ENCODE measurements at places on chromosomes 2 and 18.

GRCh38 chr2:205427112-205427511 is 255.2 kb upstream of the NRP2 start:
- no peak for DNase-seq

DNA sequence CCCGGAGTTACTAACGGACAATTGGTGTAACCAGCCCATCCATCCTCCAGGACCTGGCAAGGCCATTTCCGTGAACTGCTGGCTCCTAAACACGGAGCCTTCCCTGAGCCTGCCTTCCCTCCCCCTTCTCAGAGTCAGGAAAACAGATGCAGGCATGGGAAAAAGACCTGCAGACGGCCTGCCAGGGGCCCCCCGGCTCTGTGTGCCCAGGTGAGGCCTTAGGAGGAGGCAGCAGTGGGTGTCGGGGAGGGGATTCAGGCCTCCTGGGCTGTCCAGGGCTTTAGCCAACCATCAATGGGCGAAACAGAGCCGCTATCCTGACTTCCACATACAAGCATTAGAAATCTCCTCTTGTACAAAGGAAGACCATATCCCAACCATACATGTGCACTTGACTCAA is 68.3 kb upstream of the BOD1L2 start:
- no peak for DNase-seq

DNA sequence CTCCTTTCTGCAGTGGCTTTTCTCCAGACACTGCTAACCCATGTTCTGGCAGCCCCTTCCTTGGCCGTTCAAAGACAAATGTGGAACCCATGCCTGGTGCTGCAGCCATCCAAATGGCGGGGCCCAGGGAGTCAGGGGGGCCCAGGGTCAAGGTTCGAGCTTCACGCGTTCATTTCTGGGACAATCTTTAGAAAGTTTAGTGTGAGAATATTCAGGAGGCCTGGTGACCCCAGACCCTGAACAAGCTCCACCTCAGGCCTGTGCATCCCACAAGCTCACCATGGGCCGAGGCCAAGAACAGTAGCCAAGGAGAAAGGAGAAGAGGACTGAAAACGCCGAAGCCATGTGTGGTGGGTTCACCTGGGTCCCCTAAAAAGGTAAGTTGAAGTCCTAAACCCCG is 54.4 kb downstream of the ANKMY1 start:
- no peak for DNase-seq

DNA sequence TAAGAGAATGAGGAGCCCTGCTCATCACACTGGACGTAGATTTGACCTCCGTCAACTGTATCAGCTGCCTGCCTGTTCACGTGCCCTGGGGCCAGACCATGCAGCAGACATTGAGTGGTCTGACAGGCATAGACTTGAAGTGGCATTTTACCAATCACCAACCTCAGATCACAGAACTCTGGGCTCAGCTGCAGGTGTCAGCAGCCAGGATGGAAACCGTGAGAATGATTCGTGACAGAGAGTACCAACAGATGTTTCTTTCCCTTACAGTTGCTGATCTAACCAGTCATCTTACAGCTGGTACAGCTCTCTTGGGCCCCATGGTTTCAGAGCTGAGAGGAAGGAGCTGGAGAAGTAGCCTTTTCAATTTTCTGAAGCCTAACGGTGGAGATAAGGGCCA is 148.9 kb downstream of the EN1 start:
- DNase-seq = no peak

DNA sequence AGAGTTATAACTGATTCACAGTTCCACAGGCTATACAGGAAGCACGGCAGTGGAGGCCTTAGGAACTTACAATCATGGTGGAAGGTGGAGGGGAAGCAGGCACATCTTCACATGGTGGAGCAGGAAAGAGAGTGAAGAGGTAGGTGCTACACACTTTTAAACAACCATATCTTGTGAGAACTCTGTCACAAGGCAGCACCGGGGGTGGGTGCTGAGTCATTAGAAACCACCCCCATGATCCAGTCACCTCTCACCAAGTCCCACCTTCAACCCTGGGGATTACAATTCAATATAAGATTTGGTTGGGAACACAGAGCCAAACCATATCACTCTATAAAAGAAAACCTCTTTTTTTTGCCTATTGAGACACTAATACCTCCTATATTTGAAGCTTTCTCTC is 1108.5 kb upstream of the CDH2 start:
- DNase-seq = no peak

DNA sequence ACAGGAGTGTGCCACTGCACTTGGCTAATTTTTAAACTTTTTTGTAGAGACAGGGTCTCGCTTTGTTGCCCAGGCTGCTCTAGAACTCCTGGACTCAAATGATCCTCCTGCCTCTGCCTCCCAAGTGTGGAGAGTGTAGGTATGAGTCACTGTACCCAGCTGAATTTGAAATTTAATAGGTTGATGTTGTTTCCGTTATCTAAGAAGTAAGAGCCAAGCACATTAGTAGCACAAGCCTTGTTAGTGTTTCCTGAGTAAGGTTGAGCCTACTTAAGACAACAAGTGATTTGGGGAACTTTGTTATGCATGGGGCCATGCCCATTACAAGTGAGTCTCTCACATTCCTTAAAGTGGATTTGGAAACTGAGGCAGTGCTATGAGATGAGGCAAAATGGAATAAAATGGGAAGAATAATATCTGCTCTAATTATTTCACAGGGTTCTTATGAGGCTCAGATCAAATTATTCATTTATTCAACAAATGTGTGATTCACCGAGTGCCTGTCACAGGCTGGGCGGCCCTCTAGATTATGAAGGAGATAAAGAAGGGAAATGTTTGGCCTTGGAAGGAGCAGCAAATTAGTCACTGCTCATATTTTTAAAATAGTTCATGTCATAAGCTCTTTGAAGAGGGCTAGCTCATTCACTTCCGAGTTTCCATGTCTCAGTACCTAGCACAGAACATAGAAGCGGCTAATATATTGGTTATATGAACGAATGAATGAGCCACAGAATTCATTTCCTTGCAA is 217.2 kb downstream of the LDLRAD4 start:
- DNase-seq = no peak

GRCh38 chr18:41096504-41096903 is 858.5 kb upstream of the PIK3C3 start:
- DNase-seq = no peak

GRCh38 chr18:57175532-57175931 is 28.6 kb downstream of the BOD1L2 start:
- no peak for DNase-seq

- no peak for DNase-seq
Measured at GRCh38 chr2:206647985-206648384, 5.7 kb downstream of the FAM237A start.

- no peak for DNase-seq
Measured at GRCh38 chr2:186575302-186575701, 14.6 kb upstream of the ITGAV start.

- DNase-seq = no peak
Measured at GRCh38 chr2:10258726-10259125, 44.0 kb upstream of the HPCAL1 start.

GRCh38 chr18:14943486-14943885 is 195.5 kb downstream of the ANKRD30B start:
- DNase-seq = no peak

- no peak for DNase-seq
Measured at GRCh38 chr2:221255862-221256261, 316.2 kb downstream of the EPHA4 start.

- no peak for DNase-seq
Measured at GRCh38 chr2:19299032-19299431, 59.4 kb downstream of the OSR1 start.

GRCh38 chr2:46010925-46011490 is 286.2 kb upstream of the EPAS1 start:
- DNase-seq = no peak

DNA sequence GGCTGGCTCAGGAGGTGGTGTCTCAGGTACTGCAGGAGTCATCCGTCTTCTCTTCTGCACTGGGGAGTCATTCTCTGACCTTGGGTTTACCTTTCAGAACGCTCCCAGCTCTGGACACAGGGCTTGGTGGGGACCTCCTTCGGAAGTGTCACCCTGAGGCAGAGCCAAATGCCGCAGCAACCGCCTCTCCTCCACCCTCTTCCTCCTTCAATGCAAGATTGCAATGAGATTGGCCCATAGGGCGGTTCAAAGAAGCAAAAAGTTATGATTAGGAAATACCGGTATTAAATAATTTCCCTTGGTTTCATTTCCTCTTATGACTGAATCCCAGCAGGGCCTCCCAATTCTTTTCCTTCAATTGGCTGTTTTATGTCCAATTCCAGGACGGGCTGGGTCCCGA is 178.8 kb downstream of the ACKR3 start:
- DNase-seq = no peak

GRCh38 chr2:810397-810796 is 133.2 kb upstream of the TMEM18 start:
- no peak for DNase-seq

- no peak for DNase-seq
Measured at GRCh38 chr2:152858594-152859265, 140.3 kb downstream of the ARL6IP6 start.

DNA sequence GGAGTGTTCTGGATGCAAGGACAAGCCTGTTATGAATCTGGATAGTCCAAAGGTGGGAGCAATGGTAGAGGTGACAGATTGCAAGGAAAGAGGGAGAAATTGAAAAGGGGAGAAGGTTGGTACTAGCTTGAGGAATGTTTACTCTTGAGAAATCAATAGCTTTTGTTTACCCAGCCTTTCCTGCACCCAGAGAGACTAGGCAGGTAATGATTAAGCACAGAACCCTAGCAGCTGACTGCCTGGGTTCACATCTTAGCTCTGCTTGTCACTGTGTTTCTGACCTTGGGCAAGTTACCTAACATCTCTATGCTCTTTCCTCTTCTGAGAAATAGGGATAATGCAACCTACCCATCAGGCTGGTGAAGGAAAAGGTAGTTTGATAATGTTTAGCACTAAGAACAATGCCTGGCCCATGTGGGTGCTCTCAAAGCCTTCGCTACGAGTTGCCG is 178.6 kb downstream of the MGAT5 start:
- no peak for DNase-seq

GRCh38 chr18:4605212-4605611 is 150.1 kb upstream of the DLGAP1 start:
- no peak for DNase-seq

DNA sequence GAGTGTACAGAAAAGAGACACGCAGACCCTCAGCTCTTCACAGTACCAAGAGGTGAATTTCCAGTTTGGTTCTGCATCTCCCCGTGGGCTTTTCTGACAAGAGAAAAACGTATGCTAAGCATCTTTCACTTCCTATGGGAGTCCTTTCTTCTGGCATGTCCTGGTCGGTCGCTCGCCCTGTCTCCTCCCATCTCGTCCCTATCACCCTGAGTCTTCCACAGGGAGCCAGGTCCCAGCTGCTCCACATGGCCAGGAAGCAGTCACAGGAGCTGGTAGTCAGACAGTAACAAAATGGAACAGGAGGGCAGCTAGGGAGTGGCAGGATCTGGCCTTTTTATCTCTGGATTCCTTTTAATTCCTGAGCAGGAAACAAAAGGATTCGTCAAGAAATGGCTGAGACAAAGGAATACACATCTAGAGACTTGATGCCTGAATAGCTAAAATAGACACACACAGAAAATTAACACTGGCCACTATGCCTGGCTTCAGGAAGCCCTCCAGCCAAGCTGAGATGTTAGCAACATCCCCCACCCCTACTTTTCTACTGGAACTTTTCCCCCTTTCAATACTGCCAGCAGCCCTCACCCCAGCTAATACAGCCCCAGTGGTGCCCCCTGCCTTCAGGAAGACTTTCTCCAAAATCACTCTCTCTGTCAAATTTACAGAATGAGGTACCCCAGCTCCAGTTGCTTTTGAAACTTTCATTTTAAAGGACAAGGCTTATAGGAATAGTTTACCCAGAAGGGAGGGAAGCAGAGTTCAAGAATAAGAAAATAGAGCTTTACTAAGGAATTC is 136.1 kb downstream of the DNER start:
- no peak for DNase-seq

DNA sequence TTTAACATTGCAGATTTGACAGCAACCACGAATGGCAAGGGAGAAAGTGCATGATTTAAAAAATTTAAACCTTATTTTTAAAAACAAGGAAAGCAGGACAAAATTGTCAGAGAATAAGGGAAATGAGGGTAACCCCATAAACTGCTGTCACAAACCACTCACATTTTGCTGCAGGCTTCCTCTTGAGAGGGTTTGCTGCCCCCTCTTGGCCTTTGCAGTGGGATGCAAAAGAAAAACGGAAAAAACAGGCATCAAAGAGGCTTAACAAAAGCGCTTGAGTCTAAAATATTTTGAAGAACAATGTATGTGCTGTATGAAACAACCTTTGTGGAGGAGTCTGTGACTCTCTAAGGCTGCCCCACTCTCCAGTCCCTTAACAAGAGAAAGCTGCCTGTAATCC is 91.6 kb downstream of the TMX3 start:
- no peak for DNase-seq

GRCh38 chr2:216683846-216684245 is 11.5 kb downstream of the IGFBP5 start:
- DNase-seq = no peak

DNA sequence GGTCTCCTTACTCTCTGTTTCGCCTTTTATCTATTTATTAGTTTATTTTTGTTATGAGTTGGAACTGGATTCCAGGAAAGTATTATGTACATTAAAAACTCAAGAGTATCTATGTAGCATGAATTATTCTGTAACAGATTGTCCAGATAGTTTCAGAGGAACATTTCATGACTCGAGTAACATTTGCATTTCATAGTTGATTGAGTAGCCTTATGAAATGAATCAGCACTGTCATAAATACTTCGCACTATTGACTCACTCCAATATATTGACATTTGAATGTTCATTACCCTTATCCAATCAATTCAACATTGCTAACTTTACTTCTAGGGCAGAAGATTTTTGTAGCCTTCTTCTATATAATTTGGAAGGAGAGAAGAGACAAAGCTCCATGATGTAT is 11.3 kb upstream of the VRK2 start:
- no peak for DNase-seq

GRCh38 chr2:68127358-68128242 is 30.1 kb upstream of the PNO1 start:
- no peak for DNase-seq

- no peak for DNase-seq
Measured at GRCh38 chr2:197072533-197072932, 146.0 kb upstream of the PGAP1 start.

- DNase-seq = no peak
Measured at GRCh38 chr2:216885117-216885553, 25.3 kb upstream of the TNP1 start.

- no peak for DNase-seq
Measured at GRCh38 chr2:99555404-99555803, 65.6 kb upstream of the REV1 start.

Data from stimulated activated CD4-positive, alpha-beta T cell treated with anti-CD3 and anti-CD28 coated beads, Interleukin-2, amount 100 ng/mL, for 4 hours (primary cell).